ENCODE measurements at places on chromosomes 16 and 17.

GRCh38 chr16:549544-550263 is 10.5 kb upstream of the PRR35 start:
- no peak for DNase-seq

DNA sequence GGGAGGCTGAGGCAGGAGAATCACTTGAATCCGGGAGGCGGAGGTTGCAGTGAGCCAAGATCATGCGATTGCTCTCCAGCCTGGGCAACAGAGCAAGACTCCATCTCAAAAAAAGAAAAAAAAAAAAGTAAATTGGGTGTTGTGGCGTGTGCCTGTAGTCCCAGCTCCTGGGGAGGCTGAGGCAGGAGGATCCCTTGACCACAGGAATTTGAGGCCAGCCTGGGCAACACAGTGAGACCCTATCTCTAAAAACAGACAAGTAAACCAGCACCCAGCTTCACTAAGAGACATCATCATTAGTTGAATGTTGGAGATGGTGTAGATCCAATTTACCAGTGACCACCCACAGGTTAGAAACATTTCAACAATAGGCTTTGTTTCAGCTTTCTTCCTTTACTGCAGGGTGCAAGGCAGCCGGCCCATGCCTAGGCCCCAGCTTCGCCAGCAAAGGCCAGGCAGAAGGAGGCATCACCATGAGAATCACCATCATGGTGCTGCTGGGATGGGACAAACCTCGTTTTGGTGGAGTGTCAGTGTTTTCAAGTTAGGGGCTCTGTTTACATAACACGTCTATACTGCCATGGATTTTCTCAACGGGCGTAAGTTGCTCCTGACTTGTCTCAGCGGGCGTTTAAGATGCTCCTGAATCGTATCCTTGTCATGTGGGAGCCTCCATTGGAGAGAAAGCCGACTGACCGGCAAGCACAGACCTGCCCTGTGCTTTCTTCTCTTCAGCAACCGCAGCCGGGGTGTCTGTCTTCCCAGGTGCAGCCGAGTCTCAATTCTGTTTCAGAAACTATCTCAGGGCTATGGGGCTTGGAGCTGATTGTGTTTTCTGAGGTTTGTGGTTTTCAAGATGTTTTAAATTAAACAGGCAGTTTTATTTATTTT is 7.3 kb downstream of the TCF25 start:
- DNase-seq, result no peak

- DNase-seq, result peak; percentile 44
Observed at GRCh38 chr17:63476854-63477479, at the start of gene ACE. TSS of gene ACE (plus strand) at chr17:63477061. CDS start at chr17:63477095, 34 bp downstream.

GRCh38 chr17:28953444-28954118 is 2.3 kb upstream of the PHF12 start:
- peak; percentile 64 for DNase-seq

All from progenitor cell of endocrine pancreas (in vitro differentiated cells).